Hepatic stellate cell (primary cell): ENCODE measurements at places on chromosomes 16 and 17.
A peak's percentile ranks its signal among the peaks of the same experiment; 100 is the strongest.

GRCh38 chr17:82598256-82599119, 49.8 kb downstream of the WDR45B start:
- DNase-seq = no peak

DNA sequence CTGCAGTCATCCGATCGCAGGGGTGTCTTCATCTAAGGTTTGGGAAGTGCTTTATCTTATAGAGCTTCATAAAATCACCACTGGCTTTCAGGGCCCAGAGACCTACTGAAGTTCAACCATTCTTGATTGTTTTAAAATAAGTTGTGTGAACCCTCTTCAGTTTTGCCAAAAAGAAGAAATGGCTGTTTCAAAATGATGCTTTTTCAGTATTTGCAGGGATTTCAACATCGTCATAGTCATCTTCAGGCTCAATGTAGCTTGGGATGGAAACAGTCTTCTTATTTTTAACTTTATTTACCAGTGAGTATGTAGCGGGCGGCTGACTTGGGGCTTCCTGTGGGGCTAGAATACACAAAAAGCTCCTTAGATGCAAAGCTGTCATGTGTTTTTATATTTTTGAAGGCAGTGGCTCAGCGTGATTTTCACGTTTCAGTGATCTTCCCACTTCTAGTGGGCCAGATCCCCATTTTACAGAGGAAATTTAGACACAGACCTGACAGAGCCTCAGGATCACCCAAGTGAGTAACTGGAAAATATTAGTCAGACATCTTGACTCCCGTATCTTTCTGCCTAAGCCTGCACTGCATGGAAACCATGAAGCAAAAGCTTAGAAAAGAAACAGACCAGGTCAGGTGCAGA, 19.1 kb upstream of the ZNF594 start:
- no peak for DNase-seq

- no peak for DNase-seq
Observed at GRCh38 chr17:5819921-5820685, 235.8 kb upstream of the NLRP1 start.

DNA sequence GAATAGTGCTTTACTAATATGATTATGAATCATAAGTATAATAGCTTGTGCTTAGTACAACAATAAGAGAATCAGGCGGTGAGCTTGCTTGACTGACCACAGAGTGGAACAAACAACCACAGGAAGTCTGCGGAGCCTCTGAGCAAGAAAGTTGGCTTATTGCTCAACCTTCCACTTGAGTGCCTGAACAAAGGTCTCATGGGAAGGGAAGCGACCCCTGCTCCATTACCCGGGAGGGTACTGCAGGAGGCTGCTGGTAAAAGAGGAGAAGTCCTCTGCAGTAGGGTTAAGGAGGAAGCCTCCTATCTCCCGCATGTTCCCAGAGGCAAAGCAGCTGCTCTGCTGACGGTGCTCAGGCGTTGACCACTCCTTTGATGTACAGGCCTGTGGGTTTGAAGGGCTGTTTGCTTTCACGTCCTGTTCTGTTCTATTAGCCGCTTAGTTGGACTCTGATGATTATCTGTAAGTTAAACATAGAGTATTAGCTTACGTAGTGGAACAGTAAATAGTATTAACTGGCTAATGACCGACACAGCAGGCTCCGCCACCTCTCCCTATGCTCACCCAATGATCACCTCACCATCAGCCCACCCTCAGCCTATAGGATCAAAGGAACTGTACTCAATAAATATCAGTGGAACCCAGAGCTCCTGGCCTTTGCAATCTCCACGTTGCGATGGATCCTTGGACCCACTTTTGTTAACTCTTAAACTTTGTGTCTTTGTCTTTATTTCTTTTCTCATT, 17.5 kb downstream of the ALOX15B start:
- peak; percentile 56 for DNase-seq
